Erythroblast (primary cell): ENCODE measurements at places on chromosomes 1 and 21.

- DNase-seq = no peak
Observed at GRCh38 chr1:231180034-231180433, 18.2 kb downstream of the TRIM67 start.

- no peak for DNase-seq
Observed at GRCh38 chr1:212600980-212601379, 7.6 kb upstream of the ATF3 start.

- DNase-seq = no peak
Observed at GRCh38 chr1:57195436-57195941, 228.4 kb downstream of the DAB1 start.

- no peak for DNase-seq
Observed at GRCh38 chr1:2988256-2988655, 33.0 kb upstream of the ACTRT2 start.

DNA sequence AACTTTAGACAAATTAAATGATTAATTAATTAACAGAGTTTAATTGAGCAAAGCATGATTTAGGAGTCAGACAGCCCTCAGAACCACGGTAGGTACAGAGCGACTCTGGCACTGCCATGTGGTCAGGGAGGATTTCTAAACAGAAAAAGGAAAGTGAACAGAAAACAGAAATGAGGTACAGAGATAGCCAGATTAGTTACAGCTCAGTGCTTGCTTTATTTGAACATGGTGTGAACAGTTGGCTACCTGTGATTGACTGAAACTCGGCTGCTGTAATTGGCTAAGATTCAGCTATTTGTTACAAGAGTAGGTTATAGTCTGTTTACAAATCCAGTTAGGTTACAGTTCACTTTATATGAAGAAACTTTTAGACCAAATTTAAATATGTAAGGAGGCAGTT lies 163.0 kb upstream of the TNR start:
- no peak for DNase-seq

- no peak for DNase-seq
Observed at GRCh38 chr1:2318314-2319278, 72.8 kb downstream of the MORN1 start.

GRCh38 chr1:93665015-93665414 lies 16.6 kb downstream of the BCAR3 start:
- no peak for DNase-seq

- peak; percentile 95 for DNase-seq
Observed at GRCh38 chr1:65467536-65467935, 47.1 kb downstream of the LEPR start.

DNA sequence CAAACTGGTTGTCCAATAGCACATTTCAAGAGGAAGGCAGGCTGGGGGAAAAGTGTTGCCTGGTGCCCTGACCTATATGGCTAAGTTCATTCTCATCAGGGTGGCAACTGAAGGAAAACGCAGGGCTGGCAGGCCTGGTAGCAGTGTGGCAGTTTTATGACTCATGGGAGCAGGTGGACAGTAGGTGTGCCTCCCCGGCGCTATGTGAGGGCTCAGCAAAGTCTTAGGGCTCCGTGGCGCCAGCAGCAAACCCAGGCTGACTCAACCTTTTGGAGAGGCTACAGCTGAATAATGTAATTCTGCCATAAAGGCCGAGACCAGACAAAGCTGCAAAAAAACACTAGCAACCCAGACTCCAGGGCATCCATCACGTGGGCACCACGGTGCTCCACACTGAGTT lies 23.6 kb downstream of the GADD45A start:
- DNase-seq = no peak

GRCh38 chr1:173191011-173191705 lies 16.0 kb downstream of the TNFSF4 start:
- no peak for DNase-seq
